ENCODE measurements at places on chromosomes 16 and 17.

- peak; percentile 10 for DNase-seq
These were observed 34.4 kb downstream of the DNAH3 start for GRCh38 chr16:21116148-21116693.

DNA sequence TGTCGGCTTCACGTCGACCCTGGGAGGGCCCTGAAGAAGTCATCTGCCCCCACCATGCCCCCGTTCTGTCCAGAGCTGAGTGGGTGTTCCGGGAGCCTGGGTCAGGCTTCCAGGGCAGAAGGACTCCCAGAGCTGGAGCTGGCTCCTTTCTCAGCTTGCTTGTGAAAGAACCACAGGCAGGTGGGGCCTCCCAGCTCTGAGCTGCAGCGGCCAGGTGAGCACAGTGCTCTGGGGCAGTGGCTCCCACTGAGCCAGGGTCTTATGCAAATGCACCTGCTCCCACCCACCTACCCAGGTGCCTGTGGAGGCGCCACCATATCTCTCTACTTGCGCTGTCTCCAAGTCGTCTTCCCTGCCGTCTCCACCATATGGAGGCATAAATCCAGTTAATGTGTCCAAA, 140.0 kb upstream of the RPL38 start:
- DNase-seq = no peak

GRCh38 chr17:55564081-55564480, 52.8 kb upstream of the SMIM36 start:
- no peak for DNase-seq

- DNase-seq = no peak
These were observed 10.2 kb upstream of the FAM83G start for GRCh38 chr17:19014628-19015215.

- no peak for DNase-seq
These were observed 219.7 kb downstream of the TMEM114 start for GRCh38 chr16:8370374-8371270.

DNA sequence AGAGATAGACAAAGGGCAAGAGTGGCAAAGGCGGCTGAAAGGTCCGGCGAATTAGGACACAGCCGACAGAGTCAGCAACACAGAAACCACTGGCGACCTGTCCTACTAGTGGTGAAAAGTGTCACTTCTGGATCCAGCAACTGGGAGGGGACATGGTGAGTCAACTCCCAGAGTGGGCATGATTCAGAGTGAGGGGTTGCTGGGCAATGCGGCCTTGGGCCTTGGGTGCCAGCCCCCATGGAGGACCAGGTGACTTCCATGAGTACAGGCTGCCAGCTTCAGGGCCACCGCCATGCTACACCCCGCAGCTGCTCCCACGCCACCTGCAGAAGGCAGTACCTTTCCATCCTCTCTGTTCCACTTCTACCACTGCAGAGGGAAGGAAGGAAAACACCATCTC, 110.6 kb downstream of the ZFHX3 start:
- DNase-seq = no peak

DNA sequence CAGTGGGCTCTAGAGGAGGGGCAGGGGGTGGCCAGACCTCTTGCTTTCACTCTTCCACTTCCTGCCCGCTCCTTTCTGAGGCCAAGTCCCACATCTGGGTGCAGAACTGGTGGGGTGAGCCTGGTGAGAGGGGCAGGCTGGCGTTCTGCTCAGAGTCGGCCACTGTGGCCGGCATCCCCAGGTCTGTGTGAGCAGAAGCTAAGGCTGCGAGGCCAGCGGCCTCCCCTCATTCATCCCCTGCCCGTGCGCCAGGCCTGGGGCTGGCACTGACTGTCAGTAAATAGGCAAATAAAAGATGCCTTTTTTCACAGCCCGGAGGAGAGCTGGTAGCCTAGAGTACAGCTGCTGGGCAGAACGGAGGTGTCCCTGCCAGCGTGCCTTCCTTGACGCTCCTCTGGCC, 1.2 kb downstream of the DEF8 start:
- no peak for DNase-seq
